ENCODE measurements at places on chromosomes 12 and 14. TPM values are rescaled to one million over a fixed set of nuclear protein-coding genes. Genes with fewer than 3 reads are reported as not detected.

The ZNF410 gene
- 56.5 TPM for total RNA-seq

The TAS2R9 gene
- total RNA-seq: not detected

The CALCOCO1 gene
- 108 TPM for total RNA-seq

The MUCL1 gene
- total RNA-seq: not detected

GRCh38 chr14:90828642-90829487 is 12.6 kb upstream of the TTC7B start:
- DNase-seq: no peak

DNA sequence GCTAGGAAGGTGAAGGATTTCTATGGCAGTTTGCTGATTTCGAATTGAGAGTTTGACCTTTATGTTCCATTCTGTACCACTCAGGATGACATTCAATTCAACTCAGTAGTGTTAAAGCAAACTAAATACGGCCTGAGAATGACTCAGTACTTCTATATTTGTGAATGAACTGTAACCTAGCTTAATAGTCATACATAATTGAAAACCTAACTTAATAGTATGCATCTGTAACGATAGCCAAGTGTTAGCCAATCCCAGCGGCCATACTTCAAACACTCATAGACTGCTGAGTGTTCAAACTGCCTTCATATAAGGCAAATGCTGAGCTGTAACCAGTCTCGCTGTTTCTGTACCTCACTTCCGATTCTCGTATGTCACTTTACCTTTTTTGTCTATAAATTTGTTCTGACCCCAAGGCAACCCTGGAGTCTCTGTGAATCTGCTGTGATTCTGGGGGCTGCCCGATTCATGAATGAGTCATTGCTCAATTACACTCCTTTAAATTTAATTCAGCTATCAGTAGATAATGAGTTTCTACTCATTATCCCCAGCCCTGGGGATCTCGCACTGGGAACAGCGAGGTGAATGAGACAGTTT is 98.5 kb upstream of the SLC24A4 start:
- no peak for DNase-seq

- peak; percentile 75 for DNase-seq
These were observed 3.5 kb downstream of the PTPN21 start for GRCh38 chr14:88551094-88551870.

GRCh38 chr12:132169376-132169775 is 25.1 kb downstream of the NOC4L start:
- DNase-seq: no peak

DNA sequence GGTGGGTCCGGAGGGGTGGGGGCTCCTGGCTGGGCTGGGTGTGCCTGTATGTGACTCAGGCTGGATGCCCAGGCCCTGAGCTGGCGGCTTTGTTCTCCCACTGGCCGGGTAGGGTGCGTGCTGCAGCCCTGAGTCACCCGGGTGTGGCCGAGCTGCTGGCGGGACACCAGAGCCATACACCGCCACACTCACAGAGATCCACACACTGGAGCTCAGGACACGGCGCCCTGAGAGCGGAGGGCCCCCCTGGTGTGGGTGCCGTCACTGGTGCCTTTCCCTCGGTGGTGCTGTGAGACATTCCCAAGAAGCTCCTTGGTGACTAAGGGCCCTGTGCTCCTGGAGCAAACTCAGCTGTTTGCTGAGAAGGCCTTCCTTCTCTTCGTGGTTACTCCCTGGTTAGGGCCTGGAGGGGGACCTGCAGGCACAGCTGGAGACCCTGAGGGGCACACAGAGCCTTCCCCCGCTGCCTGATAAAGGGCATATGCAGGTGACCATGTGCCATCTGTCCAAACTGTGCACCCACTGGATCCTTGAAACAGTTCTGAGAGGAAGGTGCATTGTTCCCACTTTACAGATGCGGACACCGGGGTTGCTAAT is 44.3 kb downstream of the KRT80 start:
- peak; percentile 98 for DNase-seq

GRCh38 chr14:27553790-27554189 is 956.0 kb upstream of the NOVA1 start:
- no peak for DNase-seq

GRCh38 chr14:103296007-103296406 is 38.0 kb upstream of the EIF5 start:
- DNase-seq: no peak

DNA sequence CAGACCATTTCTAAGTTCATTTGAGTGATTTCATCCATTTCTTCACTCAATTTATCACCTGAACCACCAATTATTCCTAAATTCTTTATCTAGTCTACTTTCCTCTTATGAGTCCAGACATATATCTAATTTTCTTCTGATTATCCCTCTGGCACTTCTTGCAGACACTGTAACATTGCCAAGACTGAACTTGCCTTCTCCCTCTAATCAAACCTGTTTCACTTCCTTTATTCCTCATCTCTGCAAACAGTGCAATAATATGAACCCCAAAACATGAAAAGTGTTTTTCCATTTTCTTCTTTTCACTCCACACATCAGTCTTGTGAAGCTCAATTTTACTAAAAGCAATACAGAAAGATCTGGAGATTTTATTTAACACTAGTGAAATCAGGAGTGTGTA is 37.8 kb upstream of the PTPRQ start:
- DNase-seq: no peak

- DNase-seq: no peak
These were observed 480.2 kb upstream of the FBXO33 start for GRCh38 chr14:39912192-39913100.

Measured in prostate gland (tissue), 2 donors.